ENCODE measurements at places on chromosomes 16 and 17.

GRCh38 chr17:78637643-78638420, 60.6 kb upstream of the DNAH17 start:
- no peak for DNase-seq

GRCh38 chr17:78438271-78438691, 59.8 kb downstream of the PGS1 start:
- no peak for DNase-seq

GRCh38 chr16:49503256-49504022, 129.8 kb downstream of the C16orf78 start:
- DNase-seq = no peak

- DNase-seq = no peak
These were observed 942 bp downstream of the KRT23 start for GRCh38 chr17:40936437-40936971.

DNA sequence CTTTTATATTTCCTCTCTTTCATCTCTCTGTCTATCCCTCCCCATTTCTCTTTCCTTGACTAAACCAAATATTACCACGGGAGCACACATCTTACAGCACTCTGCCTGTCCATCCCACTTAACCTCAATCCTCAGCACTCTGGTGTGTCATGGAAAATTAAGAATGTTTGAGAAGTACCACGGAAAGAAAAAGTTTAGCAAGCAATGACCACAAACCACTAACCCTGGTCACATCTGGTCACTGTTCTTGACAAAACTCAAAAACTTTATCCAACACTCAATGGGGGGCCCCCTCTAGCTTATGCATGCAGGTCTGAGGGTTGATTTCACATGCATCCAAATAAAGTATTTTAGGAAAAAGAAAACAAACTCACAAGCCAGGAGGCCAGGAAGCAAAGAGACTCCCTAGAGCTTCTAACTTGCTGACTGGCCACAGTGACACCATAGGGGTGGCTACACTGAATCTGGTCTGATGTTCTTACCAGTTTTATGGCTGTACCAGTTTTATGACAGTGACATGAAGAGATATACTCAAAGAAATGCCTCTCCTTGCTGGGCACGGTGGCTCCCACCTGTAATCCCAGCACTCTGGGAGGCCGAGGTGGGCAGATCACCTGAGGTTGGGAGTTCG, 229.2 kb downstream of the STX8 start:
- DNase-seq = no peak

- DNase-seq = no peak
These were observed 486 bp downstream of the SYT17 start for GRCh38 chr16:19168371-19169081.

- no peak for DNase-seq
These were observed 4.8 kb upstream of the CDK5RAP3 start for GRCh38 chr17:47966079-47966519.

- DNase-seq = no peak
These were observed 6.5 kb downstream of the C16orf90 start for GRCh38 chr16:3488801-3489200.

DNA sequence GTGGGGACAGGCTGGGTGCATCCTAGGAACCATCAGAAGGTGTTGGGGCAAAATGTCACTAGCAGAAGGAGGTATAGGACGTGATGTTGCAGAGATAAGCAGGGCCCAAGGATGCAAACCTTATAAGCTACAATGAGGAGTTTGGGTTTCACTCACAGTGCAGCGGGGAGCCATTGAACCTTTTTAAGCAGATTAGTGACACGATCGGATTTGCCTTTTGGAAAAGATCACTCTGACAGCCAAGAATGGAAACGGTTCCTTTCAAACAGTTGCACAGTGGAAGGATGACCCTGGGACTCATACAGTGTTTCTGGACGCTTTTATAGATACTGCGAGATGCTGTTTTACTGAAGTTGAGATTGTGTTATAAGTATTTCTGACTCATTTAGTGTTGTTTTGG, 131.8 kb upstream of the CACNG3 start:
- no peak for DNase-seq

GRCh38 chr17:40615068-40615840, 32.4 kb downstream of the SMARCE1 start:
- DNase-seq = peak; percentile 43

- DNase-seq = no peak
These were observed 8.0 kb upstream of the MYH13 start for GRCh38 chr17:10380631-10381408.

- DNase-seq = peak; percentile 51
These were observed at the start of gene TEKT1 for GRCh38 chr17:6831661-6832263. Gene TEKT1, minus strand, starts transcription at chr17:6831729. Its CDS starts 1,353 bp downstream, at chr17:6830376.

DNA sequence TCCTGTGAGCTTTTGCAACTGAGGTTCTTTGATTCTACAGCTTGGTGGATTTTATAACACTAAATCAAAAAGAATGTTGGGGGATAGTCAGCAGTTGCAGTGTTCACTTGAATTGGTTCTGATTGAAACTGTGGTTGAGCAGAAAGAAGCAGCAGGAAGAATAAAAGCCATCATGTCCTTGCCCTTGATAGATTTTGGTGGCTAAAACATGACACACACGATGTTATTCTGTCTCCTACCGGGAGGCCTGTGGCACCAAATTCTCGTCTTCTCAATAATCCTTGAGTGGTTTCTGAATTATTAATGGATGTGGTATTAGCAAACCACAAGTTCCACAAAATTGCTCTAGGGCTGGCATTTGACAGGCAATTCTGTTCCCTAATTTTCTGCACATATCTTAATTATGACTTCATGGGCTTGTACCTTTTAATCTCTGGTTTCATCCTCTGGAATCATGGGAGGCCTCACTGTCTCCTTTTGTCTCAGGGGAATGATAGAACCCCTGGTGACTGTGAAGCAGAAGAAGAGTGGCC, 338.2 kb downstream of the SNX29 start:
- no peak for DNase-seq

GRCh38 chr16:63938661-63939060, 1183.2 kb downstream of the CDH11 start:
- no peak for DNase-seq

DNA sequence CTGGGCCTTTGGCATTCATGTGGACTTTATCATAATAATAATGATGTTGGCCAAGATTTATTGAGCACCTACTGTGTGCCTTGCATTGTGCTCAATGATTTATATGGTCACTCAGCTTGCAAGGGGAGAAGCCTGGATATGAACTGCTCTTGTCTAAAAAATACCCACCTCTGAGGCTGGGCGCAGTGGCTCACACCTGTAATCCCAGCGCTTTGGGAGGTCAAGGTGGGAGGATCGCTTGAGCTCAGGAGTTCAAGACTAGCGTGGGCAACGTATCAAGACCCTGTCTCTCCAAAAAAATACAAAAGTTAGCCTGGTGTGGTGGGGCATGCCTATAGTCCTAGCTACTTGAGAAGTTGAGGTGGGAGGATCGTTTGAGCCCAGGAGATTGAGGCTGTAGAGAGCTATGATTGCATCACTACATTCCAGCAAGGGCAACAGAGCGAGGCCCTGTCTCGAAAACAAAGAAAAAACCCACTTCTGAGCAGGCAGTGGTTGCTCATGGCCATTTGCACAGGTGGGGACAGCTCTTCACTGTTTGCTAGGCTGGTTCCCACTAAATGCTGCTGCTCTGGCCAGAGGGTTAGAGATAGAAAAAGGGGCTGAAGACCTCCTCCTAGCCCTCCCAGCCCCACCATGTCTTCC, 4.3 kb upstream of the ADGRG1 start:
- DNase-seq = no peak

DNA sequence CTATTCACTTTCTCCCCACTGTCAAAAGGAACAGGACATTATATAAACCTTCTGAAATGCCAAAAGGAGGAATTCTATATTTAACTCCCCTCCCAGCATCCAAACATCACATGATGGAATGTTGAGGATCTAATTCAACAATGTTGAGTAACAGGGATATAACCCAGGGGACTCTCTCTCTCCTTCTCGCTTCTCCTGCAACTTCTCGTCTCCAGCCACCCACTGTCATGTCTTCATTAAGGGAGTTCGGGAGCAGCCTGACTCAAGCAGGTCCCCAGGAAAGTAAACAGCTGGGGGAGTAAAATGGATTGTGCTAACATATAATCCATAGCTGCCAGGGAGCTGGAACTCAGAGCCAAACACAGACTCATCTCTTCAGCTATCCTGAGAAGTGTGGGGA, 51.7 kb downstream of the GRIN2A start:
- DNase-seq = no peak

- no peak for DNase-seq
These were observed 1.2 kb downstream of the ARHGAP44 start for GRCh38 chr17:12790249-12791106.

DNA sequence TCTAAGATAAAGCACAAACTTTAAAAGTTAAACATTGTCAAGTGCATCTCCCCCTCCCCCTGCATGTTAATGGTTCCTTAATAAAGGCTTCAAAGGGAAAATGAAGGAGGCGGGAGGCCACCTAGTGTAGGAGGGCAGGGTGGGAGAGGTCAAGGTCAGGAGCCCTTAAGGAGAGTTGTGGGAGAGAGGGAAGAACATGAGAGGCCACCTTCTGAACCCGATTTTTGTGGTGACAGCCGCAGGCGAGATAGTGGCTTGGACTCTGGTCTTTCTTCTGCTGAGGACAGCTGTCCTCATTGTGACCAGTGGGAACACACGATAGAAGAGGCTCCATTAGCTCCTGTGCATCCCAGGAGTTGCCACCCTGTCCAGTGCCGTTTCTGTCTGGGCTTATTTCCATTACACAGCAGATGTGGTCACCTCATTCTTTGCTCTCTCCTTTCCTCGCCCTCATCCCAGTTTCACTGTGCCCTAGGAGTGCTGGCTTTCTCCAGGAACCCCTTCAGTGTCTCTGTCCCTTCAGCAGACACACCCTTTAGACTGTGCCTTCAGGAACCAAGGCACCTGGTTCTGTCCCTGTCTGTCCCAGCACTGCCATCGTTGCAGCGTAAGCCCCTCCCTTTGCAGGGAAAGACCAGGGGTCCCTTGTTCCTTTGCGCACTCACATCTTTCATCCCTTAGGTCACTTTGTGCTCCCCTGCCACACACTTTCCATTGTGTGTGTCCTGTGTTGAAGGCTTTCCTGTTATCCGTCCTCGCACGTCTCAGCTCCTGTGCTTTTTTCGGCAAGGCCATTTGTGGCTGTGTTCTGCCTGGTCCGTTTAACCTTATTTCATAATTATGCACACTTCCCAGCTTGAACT, 7.5 kb downstream of the SEC14L1 start:
- no peak for DNase-seq

DNA sequence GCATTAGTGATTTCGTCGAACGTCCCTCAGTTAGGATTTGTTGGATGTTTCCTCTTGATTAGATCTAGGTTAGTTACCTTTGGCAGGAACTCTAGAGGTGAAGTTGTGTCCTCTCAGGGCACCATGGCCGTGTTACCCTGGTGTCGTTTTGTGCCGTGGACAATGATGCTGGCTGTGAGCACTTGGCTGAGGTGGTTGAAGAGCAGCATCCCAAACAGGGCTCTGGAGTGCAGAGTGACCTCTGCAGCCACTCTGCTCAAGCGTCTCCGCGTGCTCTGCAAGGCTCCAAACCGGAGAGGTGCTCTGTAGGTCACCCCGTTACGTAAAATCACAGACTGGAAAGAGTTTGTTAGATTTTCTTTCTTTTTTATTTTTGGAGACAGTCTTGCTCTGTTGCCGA, 33.0 kb downstream of the FOXK2 start:
- DNase-seq = no peak

GRCh38 chr16:56633535-56633934, 1.1 kb downstream of the MT1M start:
- no peak for DNase-seq

DNA sequence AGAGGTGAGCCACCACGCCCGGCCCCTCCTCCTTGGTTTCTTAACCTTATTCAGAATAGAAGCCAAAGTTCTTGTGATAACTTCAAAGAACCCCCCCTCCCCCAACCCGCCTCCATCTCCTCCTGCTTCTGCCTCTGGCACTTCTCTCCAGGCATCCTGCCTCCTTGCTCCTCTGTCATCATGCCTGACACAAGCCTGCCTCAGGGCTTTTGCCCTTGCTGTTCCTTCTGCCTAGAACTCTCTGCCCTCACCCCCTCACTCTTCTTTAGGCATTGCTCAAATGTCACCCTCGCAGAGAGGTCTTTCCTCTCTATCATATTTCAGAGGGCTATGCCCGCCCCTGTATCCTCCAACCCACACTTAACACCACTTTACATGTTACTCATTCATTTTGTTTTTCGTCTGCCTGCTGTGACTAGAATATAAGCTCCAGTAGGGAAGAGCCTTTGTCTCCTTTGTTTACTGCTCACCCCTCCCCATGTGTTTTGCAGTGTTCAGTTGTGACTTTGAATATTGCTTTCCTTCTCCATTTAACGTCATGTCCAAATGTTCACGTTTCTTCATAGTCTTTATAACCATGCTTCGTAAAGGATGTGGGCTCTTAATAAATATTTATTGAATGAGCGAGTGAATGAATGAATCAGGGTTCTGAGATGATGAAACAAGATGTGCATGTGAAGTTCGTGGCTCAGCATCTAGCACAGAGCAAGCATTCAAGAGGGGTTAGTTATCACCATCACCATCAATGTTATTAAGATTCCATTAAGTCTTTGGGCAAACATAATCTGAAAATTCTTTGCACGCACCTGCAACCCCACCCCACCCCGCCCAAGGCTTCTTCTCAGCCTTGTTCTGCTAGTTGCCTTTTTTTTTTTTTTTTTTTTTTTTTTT, 186.2 kb upstream of the WSCD1 start:
- no peak for DNase-seq

DNA sequence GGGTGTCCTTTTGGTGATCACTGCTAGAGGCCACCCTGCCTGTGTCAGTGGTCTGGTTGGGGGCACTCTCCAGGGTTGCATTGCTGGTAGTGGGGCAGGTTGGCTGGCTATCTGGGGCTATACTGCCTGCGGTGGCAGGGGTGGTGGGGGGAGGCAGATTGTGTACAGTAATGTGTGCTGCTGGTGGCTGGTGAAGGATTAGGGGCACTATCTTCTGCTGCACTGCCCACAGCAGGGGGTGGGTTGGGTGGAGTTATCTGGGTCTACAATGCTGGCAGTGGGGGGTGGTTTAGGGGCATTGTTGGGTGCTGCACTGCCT, 204.0 kb upstream of the WSB1 start:
- no peak for DNase-seq

- DNase-seq = no peak
These were observed 36.9 kb downstream of the GPATCH8 start for GRCh38 chr17:44466339-44466738.

- no peak for DNase-seq
These were observed 3.2 kb upstream of the PRPSAP1 start for GRCh38 chr17:76356803-76357456.

GRCh38 chr17:21513012-21513570, 136.9 kb downstream of the KCNJ12 start:
- peak; percentile 70 for DNase-seq

- no peak for DNase-seq
These were observed at the start of gene WFIKKN2 for GRCh38 chr17:50835301-50836234. Gene WFIKKN2, plus strand, starts transcription at chr17:50835586. Its CDS starts 352 bp downstream, at chr17:50835938.

DNA sequence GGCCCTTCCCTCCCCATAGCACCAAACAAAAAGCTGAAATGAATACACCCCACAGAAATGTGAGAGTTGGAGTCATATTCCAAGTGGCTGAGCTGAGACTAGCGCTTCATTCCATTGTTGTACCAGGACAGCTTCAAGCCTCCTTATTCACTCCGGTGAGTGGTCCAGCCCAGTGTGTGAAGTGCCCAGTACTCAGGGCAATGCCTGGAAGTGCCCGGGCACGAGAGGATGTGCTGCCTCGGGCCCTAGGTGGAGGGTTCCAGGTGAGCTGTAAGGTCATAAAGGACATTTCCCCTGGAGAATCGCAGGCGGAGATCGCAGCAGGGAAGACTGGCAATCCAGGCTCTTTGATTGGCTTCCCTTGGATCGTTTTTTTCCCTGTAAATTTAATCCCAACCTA, 5.4 kb upstream of the CYLD start:
- DNase-seq = no peak

GRCh38 chr17:40350689-40351358, 13.7 kb downstream of the GJD3 start:
- DNase-seq = no peak

- DNase-seq = no peak
These were observed 17.9 kb downstream of the WNT3 start for GRCh38 chr17:46800573-46800972.

All from activated T-cell treated with anti-CD3 and anti-CD28 coated beads, Interleukin-2, amount 50 U/mL, for 4 hours (primary cell).